ENCODE measurements at places on chromosomes 3 and 15. TPM values are rescaled to one million over a fixed set of nuclear protein-coding genes. Genes with fewer than 3 reads are reported as not detected.

LNP1 gene
- total RNA-seq: 2.6 TPM

LRRC49 gene
- total RNA-seq: not detected

ATP13A5 gene
- total RNA-seq: not detected

VEPH1 gene
- total RNA-seq: not detected

NMD3 gene
- 81.8 TPM for total RNA-seq

P2RY1 gene
- 0.92 TPM for total RNA-seq

CXCR6 gene
- total RNA-seq: 15.2 TPM

LIPH gene
- total RNA-seq: not detected

GRCh38 chr3:23856286-23856685 is 50.5 kb downstream of the UBE2E1 start:
- DNase-seq: no peak

DNA sequence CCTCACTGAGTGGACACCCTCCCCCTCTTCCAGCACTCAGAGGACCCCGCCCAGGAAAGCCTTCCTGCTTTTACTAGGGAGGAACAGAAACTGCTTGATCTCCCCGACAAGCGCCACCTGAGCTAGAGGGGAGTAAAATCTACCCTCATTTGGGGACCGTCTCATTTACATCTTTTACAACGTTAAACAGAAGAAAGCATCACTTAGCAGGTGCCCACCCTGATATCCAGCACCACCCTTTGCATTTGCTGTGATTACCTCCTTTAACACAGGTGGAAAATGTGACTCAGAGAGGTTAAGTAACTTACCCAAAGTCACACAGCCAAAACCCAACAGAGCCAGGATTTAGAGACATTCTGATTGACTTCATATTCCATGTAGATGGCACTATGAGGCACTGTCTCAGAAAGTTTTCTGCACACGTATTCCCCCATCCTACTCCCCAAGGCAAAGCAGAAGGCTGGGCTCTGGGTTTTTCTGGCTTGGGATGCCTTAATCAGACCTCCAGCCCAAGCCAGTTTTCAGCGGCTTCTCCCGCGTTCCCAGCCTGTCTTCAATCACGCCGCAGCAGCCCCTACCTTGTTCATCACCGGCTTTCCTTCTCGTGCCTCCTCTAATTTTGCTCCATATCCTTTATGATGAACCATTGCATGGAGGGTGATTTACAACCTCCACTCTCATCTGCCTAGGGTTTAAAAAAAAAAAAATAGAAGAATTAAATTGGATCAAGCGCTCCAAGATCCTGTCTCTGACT is 314.6 kb upstream of the PROK2 start:
- DNase-seq: peak; percentile 62

- DNase-seq: peak; percentile 69
Observed at GRCh38 chr15:66698318-66698961, 3.6 kb upstream of the SMAD6 start.

- DNase-seq: no peak
Observed at GRCh38 chr3:165519687-165520086, 317.5 kb downstream of the BCHE start.

- peak; percentile 75 for DNase-seq
Observed at GRCh38 chr15:85407421-85408269, 27.2 kb downstream of the AKAP13 start.

DNA sequence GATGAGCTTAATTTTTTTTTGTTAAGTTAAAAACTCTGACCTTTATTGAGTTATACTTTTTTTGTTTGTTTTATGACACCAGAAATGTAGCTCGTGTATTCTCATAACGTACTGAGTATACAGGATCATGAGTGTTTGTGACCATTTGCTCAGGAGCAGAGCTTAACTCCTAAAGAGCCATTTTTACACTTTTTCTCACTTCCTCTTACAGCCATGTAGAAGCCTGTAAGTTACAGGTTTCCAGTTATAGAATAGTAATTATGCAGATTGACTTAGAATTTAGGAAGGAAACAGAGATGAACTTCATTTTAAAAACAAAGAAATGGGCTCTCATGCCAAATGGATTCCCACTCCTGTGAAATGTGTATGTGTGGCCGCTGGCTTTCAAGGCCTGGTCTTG is 151.7 kb downstream of the MCTP2 start:
- no peak for DNase-seq

DNA sequence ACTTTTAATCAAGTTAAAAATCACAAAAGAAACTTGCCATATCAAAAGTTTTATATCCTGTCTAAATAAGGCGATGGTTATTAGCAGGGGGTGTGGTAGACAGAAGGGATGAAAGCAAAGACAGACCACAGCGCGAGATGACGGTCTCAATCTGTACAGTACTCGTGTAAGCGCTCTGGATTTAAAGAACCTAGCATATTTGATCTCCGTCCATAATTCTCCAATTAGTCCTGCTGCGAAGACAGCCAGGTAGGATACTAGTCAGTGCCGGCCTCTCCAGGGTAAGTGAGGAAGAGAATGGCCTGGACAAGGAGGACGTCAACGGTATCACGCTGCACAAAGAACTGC is 701 bp downstream of the SGO1 start:
- peak; percentile 76 for DNase-seq

GRCh38 chr3:150396956-150397550 is 11.0 kb upstream of the TSC22D2 start:
- DNase-seq: no peak

Measured in activated CD4-positive, alpha-beta T cell treated with anti-CD3 and anti-CD28 coated beads, Interleukin-2, amount 10 ng/mL, durations not matched to agents 24 days and 14 days (primary cell).